Endothelial cell (in vitro differentiated cells): ENCODE measurements at places on chromosomes 16 and 17.

DNA sequence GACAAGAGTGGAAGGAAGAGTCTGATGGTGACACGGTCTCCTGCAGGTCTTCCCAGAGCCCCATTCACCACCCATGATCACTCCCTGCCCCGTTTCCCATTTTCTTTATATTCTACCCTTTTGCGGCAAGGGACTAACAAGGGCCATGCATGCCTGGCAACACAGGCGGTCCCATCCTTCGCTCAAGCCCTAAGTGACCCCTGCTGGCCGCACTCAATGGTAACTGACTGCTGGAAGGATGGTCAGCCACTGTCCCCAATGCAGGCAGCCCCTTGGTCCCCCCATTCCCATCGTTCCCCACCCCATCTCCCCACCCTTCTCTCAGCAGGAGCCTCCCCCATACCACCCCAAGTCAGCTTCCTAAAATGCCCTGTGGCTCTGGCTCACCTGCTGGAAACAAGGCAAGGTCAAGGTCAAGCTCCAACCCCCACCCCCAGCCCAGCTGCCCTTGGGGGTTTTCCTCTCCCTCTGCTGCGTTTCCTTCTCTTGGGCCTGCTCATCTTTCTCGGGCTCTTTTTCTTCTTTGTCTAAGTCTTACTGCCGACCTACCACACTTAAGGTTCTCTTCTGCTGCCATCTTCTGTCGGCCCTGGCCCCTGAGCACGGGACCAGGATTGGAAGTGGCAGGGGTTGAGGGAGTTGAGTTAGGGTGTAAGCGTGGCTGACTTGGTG, 116.0 kb downstream of the RPTOR start:
- peaks cover 10% of the 10 kb centered on the region for H3K4me1 ChIP-seq
- H3K36me3 ChIP-seq = peaks cover 11% of the 10 kb centered on the region
- H3K27me3 ChIP-seq = peaks cover 5% of the 10 kb centered on the region
- DNase-seq = no peak

DNA sequence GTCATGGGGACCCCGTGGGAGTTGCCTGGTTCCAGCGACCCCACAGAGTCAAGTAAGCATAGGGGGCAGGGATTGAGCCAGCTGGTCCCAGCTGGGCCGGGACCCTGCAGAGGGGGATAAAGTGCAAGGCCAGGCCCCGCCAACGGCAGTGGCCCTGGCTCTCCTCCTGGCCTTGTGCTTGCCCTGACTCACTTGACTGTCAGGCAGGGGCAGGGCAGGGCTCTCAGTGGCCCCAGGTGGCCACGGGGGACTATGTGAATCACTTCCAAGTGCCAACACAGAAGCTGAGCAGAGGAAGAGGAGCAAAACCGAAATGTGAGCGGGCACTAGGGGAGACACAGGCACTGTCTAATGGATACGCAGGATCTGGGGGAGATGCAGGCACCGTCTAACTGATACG, 21.6 kb upstream of the NCBP3 start:
- DNase-seq = no peak
- H3K27me3 ChIP-seq = peaks cover 4% of the 10 kb centered on the region
- peaks cover 5% of the 10 kb centered on the region for H3K4me1 ChIP-seq
- H3K4me3 ChIP-seq = no peak overlapping the region

GRCh38 chr17:74566132-74566753, 1.1 kb downstream of the CD300H start:
- peak; percentile 59 for DNase-seq
- no peak overlapping the region for H3K27ac ChIP-seq
- H3K4me1 ChIP-seq = peaks cover 3% of the 10 kb centered on the region

GRCh38 chr16:27611340-27611739, 61.4 kb downstream of the KATNIP start:
- no peaks in the 10 kb centered on the region for H3K4me1 ChIP-seq
- DNase-seq = no peak
- H3K27ac ChIP-seq = no peak overlapping the region
- H3K4me3 ChIP-seq = no peak overlapping the region
- peaks cover 6% of the 10 kb centered on the region for H3K36me3 ChIP-seq
- peaks cover 3% of the 10 kb centered on the region for H3K27me3 ChIP-seq

DNA sequence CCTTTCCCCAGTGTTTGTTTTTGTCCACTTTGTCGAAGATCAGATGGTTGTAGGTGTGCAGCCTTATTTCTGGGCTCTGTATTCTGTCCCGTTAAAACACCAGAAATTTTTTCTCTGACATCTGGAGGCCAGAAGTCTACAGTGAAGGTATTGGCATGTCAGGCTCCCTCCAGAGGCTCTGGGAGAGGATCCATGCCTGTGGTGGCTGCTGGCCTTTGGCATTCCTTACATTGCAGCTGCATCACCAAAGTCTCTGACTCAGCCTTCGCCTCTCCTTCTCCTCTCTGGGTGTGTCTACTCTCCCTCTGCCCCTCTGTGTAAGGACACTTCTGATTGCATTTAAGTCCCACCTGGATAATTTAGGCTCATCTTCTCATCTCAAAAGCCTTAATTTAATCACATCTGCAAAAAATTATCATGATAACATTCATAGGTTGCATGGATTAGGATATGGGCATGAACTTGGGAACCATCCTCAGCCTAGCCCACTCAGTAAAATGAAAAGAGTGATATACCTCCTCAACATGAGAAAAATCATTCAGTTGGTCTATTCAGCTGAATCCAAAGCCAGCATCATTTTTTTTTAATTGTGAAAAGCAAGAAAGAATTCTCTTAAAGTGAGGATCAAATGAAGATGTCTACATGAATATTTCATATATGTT, 78.0 kb downstream of the MAP2K6 start:
- H3K27me3 ChIP-seq = peaks cover 6% of the 10 kb centered on the region
- peak; percentile 7 for DNase-seq
- peaks cover 7% of the 10 kb centered on the region for H3K4me1 ChIP-seq
- H3K27ac ChIP-seq = no peak overlapping the region
- no peaks in the 10 kb centered on the region for H3K36me3 ChIP-seq
- H3K4me3 ChIP-seq = no peak overlapping the region

DNA sequence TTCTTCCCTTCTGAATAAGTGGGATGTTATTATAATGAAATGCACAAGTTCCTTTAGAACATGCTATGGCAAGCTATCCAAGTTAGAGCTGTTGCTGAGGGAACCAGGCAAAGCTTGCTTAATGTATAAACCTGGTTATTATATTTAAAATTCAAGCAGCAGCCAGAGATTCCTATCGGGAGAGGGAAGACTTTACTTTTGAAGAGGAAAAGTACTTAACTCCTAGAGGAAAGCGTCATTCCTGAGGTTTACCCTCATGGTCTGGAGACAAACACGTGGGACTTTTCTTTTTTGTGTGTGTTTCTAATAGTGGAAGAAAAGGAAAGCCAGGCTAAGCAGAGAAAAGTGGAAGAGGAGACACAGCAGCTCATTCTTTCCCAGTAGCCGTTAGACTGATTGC, 39.9 kb upstream of the MYH10 start:
- H3K27ac ChIP-seq = no peak overlapping the region
- peaks cover 2% of the 10 kb centered on the region for H3K27me3 ChIP-seq
- no peak overlapping the region for H3K4me3 ChIP-seq
- peaks cover 55% of the 10 kb centered on the region for H3K4me1 ChIP-seq
- H3K36me3 ChIP-seq = no peaks in the 10 kb centered on the region

DNA sequence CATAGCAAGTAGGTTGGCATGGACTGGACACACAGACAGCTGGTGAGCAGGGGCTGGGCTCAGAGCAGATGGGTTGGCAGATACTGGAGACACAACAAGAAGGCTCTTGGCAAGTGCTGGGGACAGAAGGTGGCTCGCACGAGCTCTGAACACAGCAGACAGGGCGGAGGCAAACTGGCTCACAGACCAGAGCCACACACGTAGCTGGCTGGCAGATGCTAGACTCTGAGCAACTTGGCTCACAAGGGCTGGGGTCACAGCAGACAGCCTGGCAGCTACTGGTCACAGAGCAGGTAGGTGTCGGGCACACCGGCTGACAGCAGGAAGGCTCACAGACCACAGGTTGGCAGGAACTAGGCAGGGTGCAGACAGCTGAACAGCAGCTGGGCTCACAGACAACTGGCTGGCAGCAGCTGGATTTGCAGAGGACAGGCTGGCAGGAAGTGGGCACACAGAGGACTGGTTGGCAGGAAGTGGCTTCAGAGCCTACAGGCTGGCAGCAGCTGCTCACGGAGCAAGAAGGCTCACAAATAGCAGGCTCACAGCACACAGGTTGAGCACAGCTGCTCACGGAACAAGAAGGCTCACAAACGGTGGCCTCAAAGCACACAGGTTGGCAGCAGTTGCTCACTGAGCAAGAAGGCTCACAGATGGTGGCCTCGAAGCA, 725 bp downstream of the KRTAP16-1 start:
- H3K27me3 ChIP-seq = peaks cover 8% of the 10 kb centered on the region
- H3K4me3 ChIP-seq = no peak overlapping the region
- no peak for DNase-seq
- H3K36me3 ChIP-seq = peaks cover 6% of the 10 kb centered on the region
- no peak overlapping the region for H3K27ac ChIP-seq
- H3K4me1 ChIP-seq = peaks cover 15% of the 10 kb centered on the region

GRCh38 chr17:5592382-5592781, 8.1 kb upstream of the NLRP1 start:
- H3K4me1 ChIP-seq = no peaks in the 10 kb centered on the region
- H3K4me3 ChIP-seq = no peak overlapping the region
- H3K36me3 ChIP-seq = no peaks in the 10 kb centered on the region

DNA sequence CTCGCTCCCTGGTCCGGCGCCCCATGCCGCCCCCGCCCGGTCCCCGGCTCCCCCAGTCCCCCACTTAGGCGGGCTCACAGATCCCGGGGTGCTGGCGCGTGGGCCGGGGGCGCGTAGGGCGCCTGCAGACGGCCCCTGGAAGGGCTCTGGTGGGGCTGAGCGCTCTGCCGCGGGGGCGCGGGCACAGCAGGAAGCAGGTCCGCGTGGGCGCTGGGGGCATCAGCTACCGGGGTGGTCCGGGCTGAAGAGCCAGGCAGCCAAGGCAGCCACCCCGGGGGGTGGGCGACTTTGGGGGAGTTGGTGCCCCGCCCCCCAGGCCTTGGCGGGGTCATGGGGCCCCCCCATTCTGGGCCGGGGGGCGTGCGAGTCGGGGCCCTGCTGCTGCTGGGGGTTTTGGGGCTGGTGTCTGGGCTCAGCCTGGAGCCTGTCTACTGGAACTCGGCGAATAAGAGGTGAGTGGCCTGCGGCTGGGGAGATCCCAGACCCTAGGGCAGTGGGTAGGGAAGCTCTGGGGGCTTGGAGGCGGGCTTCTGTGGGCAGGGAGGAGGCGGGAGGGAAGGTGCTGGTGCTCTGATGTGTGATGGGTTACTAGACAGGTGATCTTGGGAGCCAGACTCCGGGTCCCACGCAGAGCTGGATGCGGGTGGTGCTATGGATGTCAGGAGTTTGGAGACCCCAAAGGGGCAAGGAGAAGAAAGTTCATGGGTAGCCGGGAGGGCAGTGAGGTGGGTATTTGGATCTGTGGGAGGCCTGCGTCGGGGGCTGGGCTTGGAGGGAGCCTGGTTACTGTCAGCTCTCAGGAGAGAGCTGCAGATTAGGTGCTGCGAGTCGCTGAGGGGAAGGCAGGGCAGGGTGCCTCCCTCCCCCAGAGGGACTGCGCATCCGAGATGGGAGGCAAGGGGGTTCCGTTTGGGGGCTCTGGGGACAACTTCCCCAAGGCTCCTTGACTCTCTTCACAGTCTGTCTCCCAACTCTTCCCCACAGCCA, 560 bp downstream of the EFNB3 start:
- H3K4me3 ChIP-seq = peak overlapping the region; percentile 89
- DNase-seq = no peak
- H3K27ac ChIP-seq = peak overlapping the region; percentile 28
- peaks cover 45% of the 10 kb centered on the region for H3K4me1 ChIP-seq

DNA sequence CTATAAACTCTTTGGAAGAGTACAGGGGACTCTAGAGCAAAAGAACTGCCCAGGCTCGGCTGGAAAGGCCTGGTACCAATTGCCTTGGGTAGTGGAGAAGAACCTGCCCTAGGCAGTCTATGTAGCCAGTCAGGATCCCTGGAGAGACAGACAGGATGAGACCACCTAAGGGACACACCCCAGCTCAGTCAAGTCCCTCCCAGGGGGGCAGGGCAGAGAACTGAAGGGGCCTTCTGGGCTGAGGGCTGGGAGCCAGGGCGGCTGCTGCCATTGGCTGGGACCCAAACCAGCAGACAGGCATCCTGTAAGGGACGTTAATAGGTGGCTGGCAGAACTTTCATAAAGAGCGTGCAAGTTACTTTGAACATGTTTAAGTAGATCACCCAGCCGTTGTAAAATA, 12.8 kb upstream of the SLC38A8 start:
- H3K36me3 ChIP-seq = peaks cover 50% of the 10 kb centered on the region
- no peak for DNase-seq
- H3K4me1 ChIP-seq = no peaks in the 10 kb centered on the region
- H3K27me3 ChIP-seq = no peaks in the 10 kb centered on the region

DNA sequence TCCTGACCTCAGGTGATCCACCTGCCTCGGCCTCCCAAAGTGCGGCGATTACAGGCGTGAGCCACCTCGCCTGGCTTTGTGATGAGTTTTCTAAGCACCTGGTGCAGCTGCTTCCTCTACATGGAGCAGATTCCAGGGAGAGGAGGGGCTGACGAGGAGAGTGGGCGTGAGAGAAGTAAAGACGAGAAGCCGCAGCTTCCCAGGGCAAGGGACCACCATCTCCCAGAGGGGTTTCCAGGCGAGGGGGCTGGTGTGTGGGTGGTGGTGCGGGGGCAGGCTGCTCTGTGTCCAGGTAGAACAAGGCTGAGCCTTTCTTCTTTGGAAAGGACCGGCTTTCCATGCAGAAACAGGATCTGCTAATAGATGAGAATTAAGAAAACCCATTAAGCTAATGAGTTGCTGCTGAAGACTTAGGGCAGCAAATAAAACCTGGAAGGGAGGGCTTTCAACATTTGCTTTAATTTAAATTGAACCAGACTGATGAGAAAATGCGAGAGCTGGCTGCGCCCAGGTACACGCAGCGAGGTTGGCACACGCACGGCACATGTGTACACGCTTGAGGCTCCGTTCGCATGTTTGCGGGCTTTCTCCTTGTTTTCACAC, 236.7 kb downstream of the RBFOX3 start:
- DNase-seq = no peak
- H3K27me3 ChIP-seq = peaks cover 7% of the 10 kb centered on the region
- H3K4me1 ChIP-seq = no peaks in the 10 kb centered on the region
- H3K4me3 ChIP-seq = no peak overlapping the region
- no peak overlapping the region for H3K27ac ChIP-seq

DNA sequence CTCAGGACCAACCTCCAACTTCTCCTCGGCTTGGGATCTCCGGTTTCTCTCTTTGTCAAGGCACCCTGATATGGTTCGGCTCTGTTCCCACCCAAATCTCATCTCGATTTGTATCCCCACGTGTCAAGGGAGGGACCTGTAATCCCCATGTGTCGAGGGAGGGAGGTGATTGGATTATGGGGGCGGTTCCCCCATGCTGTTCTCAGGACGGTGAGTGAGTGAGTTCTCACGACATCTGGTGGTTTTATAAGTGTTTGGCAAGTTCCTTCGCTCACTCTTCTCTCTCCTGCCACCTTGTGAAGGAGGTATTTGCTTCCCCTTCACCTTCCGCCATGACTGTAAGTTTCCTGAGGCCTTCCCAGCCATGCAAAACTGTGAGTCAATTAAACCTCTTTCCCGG, 117.9 kb downstream of the SEC14L1 start:
- DNase-seq = no peak
- H3K27me3 ChIP-seq = peaks cover 11% of the 10 kb centered on the region
- no peaks in the 10 kb centered on the region for H3K36me3 ChIP-seq
- peaks cover 25% of the 10 kb centered on the region for H3K4me1 ChIP-seq
